CD4-positive, alpha-beta T cell treated with Interleukin-1 beta for 1 hour (primary cell): ENCODE measurements at places on chromosomes 7 and 10.

DNA sequence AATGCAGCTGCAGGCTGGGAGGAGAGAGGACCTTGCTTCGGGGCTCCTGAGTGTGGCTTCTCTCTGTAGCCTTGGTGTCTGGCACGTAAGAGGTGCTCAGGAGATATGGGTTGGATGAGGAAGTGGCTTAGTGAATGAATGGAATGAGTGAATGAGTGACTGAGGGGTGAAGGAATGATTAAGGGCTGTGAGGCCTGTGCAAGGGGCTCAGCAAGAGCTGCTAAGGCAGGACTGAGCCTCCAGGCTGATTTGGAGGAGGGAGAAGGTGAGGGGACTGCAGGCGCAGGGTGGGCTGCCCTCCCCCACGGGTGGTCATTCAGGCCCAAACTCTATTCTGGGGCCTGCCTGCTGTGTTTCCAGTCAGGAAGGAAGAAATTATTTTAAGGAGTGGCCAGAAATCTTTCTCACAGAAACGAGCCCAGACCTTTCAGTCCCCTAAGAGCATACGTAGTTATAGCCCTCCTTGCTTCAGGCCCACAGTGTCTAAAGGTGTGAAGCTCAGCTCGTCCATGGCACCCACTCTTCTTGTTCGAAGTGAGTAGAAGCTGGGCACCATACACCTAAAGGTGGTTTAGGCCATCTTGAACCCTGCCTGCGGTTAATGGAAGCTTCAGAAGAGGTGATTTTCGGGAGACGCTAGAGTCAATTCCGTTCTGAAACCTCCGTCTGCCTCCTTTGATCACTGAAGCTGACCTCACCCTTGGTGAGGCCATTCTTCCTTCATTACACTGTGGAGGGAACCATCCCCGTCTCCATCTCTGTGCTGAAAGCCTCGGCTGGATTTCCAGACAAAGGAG lies 49.5 kb upstream of the SAMD8 start:
- no peak for DNase-seq

GRCh38 chr10:93061594-93062513 lies 1.3 kb downstream of the CYP26C1 start:
- no peak for DNase-seq

DNA sequence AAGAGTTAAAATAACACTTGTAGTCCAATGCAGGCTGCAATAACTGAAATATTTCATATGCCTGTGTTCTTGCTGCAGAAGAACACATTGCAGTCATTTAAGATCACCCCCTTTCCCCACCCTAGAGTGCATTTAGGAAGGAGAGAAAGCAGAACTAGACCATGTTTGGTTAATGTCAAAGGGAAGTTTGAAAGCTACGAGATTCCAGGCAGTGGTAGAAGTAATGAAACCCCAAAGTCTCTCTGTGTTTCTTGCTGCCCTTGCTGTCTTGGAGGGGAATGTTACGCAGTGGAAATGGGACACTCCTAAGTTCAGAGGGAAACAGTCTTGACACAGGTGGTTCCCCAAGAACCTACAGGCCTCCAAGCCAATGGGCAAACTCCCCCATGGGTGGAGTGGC lies 242.9 kb downstream of the PTEN start:
- no peak for DNase-seq

DNA sequence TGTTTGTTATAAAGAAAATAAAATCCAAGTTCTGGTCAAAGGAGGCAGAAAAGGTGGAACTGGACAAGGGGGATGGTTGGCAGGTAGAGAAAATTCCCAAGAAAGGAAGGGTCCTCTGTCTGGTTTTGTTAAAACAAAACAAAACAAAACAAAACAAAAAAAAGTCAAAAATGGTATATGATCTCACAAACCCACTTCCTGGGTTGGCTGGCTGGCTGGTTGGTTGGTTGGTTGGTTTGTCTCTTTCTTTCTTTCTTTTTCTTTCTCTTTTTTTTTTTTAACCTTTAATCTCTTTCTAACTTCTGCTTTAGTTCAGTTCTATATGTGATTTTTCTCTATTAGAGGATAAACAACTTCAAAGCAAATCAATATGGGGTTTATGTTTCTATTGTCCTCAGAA lies 41.1 kb upstream of the CPN1 start:
- DNase-seq = no peak

DNA sequence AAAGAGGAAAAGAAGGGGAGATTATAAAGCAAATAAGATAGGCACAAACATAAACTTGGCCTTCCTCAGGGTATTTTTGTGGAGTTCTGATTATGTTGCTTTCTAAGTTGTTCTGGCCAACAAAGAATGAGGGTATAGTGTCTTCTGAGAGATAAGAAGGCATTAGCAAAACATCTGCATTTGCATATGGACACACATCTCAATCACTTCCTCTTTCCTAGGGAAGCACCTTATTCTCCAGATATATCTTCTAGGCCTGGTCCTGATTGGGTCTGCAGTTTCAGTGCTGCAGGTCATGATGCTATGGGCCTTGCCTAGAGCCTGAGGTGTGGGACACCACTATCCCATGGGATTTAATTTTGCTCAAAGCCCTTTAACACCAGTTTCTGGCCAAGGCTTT lies 308.8 kb upstream of the PHYHIPL start:
- DNase-seq = no peak

GRCh38 chr10:13648425-13648824 lies 61.7 kb downstream of the PRPF18 start:
- DNase-seq = no peak

DNA sequence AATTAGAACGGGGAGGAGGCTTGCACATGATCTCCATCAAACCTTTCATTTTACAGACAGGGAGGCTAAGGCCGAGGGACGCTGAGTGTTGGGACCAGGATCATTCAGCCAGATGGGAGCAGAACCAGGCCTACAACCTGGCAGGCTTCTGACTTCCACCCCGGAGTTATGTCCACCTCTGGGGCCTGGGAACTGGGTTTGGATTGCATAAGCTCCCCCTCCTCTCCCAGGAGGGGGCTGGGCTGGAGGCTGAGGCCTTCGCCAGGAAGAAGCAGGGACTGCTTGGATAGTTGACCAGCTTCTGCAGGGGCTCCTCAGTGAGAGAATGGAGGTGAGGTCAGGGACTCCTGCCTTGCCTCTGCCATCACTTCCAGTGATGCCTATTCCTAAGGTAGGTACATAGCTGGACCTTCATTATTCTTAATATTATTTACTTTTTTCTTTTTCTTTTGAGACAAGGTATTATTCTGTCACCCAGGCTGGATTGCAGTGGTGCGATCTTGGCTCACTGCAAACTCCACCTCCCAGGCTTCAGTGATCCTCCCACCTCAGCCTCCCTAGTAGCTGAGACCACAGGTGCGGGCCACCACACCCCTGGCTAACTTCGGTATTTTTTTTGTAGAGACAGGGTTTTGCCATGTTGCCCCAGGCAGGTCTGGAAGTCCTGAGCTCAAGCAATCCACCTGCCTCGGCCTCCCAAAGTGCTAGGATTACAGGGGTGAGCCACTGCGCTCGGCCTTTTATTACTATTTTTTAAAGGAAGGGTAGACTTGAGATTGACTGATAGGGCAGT lies 1.3 kb downstream of the SNX10 start:
- DNase-seq = no peak

- no peak for DNase-seq
These were observed 95.0 kb downstream of the DGKB start for GRCh38 chr7:14807507-14807906.

- DNase-seq = no peak
These were observed 44.5 kb upstream of the TRIM8 start for GRCh38 chr10:102599565-102600327.

DNA sequence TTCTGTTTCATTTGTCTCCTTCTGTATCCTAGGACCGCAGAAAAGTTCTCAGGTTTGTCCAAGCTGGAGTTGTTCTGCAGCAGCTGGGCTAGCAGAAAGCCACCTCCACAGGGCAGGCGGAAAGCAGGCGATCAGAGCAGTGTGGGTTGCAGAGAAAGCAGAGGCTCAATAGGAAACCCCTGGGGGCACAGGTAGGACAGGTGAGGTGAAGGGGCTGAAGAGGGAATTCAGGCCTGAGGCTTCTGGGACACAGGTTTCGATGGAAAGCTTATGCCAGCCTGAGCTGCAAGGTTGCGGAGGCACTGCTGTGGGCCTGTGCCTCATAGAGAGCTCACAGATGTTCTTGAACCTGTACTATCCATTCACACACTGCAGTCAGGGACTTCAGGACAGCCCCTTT lies 194.9 kb upstream of the TPK1 start:
- no peak for DNase-seq

DNA sequence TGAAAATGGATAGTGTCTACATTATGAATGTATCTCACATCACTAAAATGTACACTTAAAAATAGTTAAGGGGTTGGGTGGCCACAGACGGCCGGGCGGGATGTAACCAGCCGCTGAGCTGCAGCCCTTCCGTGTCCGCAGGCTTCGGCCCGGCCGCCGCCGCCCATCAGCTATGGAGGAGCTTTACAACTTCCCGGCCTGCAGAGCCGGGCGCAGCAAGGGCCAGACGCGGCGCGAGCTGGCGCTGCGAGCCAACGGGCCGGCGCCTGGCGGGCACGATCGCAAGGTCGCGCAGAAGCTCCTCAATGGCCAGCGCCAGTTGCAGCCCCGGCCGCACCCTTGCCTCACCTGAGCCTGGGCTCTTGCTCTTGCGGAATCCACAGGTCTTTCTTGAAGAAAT lies 69.1 kb downstream of the KMT2C start:
- no peak for DNase-seq

DNA sequence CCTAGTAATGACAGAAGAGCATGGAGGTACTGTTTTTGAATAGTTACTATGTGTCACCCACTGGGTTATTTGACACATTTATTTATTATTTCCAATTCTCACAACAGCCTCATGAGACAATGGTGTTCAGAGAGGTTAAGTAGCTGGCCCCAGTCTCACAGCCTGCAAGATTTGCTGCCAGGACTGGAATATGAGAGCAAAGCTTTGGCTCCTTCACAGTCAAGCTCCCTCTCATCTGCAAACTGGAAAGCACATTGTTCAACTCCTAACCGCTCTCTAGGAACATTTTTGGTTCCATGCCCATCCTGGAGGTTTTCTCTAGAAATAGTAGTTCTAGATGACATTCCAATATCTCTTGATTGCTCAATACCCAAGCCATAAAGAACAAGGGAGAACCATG lies 75.5 kb upstream of the CXCL12 start:
- DNase-seq = no peak

- DNase-seq = peak; percentile 21
These were observed 20.6 kb downstream of the HNRNPA2B1 start for GRCh38 chr7:26179826-26180497.

GRCh38 chr10:50514995-50515394 lies 108.8 kb downstream of the SGMS1 start:
- no peak for DNase-seq

- no peak for DNase-seq
These were observed 42.9 kb upstream of the ST7 start for GRCh38 chr7:116910383-116910782.

DNA sequence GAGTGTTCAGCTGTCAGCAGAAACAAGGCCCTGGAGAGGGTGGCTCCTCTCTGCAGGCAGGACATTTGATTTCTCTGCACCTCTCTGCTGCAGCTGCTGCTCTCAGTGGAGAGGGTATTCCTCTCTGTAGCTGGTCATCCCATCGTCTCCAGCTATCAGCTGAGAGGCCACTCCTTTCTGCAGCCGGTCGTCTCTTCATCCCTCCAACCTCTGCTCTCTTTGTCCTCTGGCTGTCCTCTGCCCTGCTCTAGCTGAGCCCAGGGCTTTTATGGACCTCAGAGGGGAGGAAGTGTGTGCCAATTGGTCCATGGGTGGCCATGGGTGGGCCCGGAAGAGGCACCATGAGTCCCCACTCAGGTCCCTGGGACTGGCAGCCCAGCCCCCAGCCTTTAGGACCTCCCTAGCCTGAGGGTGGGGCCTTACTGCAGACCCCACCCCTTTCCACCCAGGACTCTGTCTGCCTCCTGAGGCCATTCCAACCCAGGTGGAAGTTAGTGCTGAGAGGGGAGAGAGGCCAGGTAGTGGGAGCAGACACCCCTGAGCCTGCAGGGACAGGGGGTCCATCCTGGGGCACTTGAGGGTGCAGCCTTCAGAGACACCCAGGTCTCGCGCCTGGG lies 26.2 kb upstream of the CDCA7L start:
- DNase-seq = no peak

DNA sequence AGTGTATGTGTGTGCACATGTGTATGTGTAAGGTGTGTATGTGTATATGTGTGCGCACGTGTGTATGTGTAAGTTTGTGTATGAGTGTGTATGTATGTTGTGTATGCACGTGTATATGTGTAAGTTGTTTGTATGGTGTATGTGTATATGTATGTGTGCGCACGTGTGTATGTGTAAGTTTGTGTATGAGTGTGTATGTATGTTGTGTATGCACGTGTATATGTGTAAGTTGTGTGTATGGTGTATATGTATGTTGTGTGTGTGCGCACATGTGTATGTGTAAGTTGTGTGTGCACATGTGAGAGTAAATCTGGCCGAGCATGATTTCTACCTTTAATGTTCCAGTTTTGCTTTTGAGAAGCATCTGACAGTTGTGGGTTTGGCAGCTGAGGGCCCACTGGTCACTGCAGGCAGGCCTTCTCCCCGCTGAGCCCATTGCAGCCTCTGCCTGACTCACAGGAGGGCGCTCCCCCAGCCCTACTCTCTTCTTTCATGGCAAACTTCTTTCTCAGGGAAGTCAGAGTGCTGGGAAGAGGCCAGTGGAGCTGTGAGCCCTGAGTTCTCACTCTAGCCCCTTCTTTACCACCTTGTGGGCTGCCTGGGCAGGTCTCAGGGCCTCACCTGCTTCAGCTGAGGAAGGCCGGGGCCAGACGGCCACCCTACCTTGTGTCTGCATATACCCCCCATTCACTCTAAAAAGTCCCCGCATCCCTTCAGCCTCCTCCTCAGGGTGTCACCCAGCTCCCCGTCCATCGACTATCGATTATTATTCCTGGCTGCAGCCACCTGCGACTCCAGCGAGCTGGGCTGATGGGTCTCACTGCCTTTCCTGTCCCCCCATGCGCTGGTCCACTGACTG lies 11.2 kb downstream of the WDR86 start:
- no peak for DNase-seq

- DNase-seq = no peak
These were observed 242.9 kb upstream of the CXCL12 start for GRCh38 chr10:44627591-44628354.

DNA sequence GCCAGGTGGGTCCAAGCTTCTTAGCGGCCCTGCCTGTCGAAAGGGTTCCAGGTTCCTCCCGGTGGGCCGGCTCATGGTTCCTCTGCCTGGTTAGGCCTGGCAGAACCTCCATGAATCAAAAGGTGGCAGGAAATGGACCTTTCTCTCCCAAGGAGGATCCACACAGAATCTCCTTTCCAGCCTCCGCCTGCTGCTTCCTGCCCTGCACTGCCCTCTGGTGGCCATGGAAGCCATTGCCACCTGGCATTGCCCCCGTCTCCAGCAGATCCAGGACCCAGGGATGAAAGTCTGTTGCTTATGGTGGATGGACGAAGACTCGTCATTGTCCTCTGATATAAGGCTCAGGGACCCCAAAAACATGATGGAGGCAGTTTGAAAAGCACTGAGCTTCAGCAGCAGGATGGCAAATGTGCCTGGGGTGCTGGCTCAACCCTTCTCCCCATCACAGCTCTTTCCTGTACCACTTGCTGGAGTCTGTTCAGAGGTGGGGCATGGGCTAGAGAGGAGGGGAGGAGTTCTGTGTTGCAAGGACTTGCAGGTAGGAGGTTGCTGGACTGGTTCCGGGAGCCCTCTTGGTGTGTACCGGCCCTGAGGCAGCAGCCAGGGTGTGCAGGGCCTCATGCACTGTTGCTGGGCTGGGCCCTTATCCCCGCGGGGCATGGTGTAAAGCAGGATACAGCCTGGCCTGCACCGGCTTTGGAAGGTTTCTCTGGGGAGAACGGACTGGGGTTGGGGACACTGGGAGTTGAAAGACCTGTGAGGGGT lies 11.3 kb upstream of the INMT start:
- peak; percentile 77 for DNase-seq

GRCh38 chr7:15834446-15834845 lies 148.0 kb upstream of the MEOX2 start:
- no peak for DNase-seq

GRCh38 chr7:45072131-45073030 lies 16.4 kb downstream of the NACAD start:
- DNase-seq = no peak
